ENCODE measurements at places on chromosomes 3 and 15.

DNA sequence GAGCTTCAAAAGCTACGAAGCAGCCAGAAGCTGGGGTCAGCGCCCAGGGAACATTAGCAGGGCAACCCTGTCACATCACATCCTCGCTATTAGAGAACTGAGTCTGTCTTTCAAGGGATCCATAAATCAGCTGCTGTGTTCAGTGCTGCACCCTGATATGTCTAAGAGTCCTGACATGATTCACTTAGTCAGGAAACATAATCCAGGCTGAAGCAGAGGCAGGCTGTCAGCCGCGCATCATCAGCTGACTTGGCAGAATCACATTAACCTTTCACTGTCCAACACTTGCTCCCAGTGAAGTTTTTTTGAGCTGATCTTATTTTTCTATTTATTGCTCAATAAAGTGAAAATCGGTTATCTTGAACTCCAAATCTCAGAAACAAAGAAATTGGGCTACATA is 23.5 kb downstream of the MYH15 start:
- DNase-seq: no peak

GRCh38 chr15:89766357-89767311 is 9.5 kb upstream of the MESP2 start:
- no peak for DNase-seq

GRCh38 chr15:90873488-90873997 is 5.2 kb downstream of the FURIN start:
- no peak for DNase-seq

- DNase-seq: no peak
Observed at GRCh38 chr3:124586126-124587052, 143.9 kb upstream of the UMPS start.

DNA sequence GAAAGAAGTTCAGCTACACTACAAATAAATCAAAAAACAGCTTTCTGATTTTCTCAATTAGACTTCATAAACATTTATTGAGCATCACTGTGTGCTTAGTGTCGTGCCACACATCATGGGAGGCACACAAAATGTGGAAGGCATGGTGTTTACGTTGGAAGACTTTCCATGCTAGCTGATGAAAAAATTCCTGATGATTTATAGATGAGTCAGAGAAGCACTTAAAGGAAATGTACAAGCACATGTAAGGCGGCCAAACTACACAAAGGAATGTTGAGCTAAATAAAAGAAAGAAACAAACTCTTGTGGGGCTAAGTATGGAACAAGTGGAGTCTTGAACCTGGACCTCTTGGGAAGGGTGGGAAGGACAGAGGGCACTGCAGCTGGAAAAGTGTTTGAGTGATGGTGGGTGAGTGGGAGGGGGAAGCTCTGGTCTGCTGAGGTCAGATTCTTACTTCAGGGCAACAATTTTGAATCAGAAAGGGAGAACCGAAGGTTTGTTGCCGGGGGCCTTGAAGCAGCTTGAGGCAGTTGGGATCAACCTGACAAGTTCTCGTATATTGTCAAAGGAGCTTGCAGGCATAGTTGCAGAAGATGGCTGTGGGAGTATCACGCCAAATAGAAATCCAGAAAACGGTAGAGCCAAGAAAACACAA is 66.9 kb downstream of the FOXB1 start:
- DNase-seq: no peak

DNA sequence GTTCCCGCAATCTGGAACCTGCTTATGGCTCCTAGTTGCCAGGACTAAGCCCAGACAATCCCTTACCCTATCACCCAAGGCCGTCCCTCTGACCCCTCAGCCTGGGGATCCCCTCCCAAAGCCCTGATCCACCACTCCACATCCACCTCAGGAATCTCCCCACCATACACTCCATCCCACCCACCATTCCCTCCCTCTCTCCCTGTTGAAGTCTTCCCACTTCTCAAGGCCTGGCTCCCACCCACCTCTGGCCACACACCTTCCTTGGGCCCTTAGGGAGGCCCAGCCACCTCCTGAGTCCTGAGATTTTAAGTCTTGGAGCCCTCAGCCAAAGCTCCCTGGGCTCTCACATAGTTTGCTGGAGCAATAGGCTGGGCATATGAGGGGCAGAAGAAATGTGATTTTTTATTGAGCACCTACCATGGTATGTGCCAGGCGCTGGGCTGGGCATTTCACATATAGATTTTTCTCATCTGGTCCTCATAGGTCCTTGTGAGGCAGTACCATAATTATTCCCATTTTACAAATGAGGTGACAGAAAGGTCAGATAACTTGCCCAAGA is 48.1 kb downstream of the HCN4 start:
- no peak for DNase-seq

GRCh38 chr3:33883538-33883950 is 85.1 kb downstream of the PDCD6IP start:
- peak; percentile 25 for DNase-seq

DNA sequence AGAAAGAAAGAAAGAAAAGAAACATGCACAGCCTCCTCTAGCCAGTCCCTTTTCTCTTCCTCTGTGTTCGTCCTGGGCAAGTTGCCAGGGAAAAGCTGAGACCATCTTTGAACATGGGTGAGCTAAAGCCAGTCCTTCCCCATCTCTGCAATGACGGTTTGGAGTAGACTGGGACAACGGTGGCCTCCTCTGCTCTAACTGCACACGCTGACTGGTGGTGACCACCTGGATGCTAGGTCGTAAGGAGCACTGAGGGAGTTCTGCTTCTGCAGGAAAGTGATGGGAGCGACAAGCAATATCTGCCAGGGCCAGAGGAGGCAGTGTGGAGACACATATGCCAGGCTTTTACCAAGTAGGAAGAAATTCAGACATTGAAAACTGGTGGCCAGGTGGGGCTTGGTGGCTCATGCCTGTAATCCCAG is 111.7 kb downstream of the NUP210 start:
- DNase-seq: no peak

DNA sequence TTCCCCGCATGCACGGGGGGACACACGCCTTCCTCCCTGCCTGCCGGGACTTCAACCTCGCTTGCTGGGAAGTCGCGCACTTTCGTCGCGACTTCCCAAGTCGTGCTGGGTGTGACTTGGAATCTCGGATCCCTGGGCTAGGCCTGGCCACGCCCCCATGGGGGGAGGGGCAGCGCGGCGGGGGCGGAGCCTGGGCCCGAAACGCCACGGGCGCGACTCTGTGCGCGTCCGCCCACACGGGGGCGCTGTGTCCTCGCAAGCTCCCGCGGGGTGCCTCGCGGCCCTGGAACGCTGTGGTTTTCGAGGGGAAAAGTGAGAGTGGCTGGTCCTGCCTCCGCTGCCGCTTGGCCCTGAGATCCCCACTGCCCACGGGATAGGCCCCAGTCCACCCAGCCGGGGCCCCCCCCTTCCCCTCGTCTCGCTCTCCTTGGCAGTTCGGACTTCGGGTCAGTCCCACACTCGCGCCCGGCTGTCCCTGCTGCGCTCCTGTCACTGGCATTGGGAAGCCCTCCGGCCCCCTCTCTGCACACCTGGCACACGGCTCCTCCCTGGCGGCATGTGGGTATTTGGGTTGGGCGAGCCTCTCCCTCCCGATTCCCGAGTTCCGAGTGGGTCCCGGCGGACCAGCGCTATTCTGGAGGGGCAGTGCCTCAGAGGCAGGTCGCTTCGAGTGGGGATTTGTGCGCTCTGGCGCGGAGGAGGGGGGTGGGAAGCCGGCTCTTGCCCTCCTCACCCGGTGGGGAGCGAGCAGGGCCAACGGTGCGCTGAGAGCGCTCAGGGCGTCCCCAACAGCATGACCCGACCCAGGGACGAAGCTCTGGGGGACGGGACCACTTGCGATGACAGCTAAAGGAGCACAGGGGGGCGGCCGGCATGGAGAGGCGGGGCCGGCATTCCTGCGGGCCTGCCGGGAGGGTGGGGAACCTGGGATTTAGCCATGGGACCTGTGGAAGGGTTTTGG is 23.6 kb downstream of the SEC61A1 start:
- DNase-seq: peak; percentile 44

GRCh38 chr3:44954304-44954703 is 21.7 kb downstream of the ZDHHC3 start:
- no peak for DNase-seq

- peak; percentile 67 for DNase-seq
Observed at GRCh38 chr15:28975766-28976179, 90.0 kb downstream of the APBA2 start.

- DNase-seq: no peak
Observed at GRCh38 chr3:15646851-15647511, 45.4 kb downstream of the BTD start.

DNA sequence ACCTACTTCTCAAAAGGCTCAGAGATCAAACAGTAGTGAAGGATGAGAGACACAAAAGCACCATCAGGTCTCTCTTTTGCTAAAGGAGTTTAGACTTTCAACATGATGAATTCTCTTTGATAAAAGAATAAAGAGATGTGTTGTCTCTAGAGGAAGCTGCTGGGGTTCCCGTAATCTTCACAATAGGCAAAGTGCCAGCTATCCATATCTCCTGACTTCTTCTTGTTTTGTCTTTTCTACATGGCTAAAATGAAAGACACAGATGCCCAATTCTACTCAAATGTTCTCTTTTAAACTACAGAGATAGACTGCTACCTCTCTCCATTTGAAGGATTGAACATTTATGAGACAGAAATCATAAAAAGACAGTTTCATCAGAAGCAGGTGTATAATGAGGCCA is 38.4 kb upstream of the TUSC7 start:
- no peak for DNase-seq

DNA sequence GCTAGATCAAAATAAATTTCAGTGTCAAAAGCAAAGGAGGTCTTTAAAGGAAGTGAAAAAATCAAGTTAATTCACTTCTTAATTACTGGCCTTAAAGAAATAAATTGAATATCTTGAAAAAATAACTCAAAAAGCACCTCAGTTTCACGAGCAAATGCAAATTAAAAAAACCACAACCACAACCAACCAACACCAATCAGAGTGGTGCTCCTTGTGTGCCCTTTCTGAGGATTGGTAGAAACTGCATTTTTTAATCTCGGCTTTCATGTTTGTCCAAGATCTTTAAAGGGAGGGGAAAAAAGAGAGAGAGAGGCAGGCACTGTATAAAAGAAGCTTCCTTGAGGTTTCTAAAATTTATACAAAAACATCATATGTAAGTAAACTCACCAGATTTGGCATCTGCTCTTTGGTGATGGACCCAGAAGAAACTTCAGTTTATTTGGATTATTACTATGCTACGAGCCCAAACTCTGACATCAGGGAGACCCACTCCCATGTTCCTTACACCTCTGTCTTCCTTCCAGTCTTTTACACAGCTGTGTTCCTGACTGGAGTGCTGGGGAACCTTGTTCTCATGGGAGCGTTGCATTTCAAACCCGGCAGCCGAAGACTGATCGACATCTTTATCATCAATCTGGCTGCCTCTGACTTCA is at the start of gene GPR15:
TSS of gene GPR15 (plus strand) at position 357 of the 653 bp plus-strand sequence. CDS start at position 413, 56 bp downstream.
- no peak for DNase-seq

DNA sequence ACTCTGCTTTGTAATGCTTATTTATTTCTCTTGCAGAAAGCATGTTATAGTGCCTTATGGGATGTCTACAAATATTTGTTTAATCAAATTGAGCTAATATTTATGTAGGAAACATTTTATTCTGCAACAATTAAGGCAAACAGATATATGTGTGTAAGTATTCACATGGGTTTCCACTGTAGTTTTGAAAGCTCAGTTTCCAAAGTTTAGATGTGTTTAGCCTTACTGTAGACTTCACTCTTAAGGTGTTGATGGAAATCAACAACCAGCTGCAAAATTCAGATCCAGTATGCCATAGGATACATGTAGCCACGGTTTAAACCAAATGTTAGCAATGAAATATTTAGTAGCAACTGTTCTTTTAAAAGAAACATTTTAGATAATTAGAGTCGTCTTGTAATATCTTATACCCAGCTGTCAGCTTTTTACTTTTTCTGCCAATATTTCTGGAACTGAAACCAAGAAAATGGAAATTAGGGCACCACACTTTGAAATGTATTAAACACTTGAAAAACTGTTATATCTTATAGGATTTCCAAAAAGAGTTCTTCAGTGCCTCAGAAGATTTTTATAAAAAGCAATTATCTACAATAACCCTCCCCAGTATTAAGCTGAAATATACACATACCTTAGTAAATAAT is 18.5 kb downstream of the PIK3CA start:
- DNase-seq: no peak

- no peak for DNase-seq
Observed at GRCh38 chr15:88656760-88657221, 18.0 kb downstream of the ISG20 start.

- DNase-seq: no peak
Observed at GRCh38 chr3:113021471-113021870, 30.7 kb downstream of the GTPBP8 start.

DNA sequence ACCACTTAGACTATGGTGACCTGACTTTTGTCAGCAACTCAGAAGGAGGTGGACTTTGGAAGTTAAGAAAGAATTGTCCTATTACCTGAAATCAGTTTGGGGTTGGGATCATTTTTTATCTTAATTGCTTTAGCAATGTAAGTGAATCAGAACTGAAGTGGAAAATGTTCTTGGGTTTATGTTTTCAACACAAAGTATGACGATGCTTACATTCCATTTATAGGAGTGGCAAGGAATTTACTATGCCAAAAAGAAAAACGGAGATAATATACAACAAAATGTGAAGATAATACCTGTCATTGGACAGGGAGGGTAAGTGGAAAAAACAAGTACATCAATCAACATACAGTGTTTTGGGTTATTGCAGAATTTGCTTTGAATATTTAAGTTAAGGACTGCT is 116.1 kb downstream of the PDE8A start:
- DNase-seq: no peak

- DNase-seq: no peak
Observed at GRCh38 chr15:70044168-70044567, 53.5 kb downstream of the TLE3 start.

DNA sequence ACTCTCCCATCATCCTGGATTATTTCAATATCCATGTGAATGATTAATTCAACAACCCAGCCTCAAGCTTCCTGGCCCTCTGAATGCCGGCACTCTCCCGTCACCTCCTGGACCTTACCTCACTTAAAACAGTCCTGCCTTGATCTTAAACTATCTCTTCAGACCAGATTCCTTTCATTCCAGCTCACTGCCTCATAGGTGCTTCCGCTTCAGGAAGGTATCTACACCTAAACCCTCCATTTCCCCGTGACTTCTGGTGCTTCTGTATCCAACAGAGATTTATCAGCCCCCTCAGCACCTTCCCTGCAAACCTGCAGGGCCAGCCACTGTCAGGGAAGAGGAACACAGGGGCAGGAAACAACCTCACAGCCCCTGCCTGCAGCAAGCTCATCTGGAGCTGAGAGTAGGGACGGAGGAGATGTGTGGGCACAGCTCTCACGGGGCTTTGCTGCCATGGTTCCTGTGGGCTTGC is 98.9 kb upstream of the TJP1 start:
- no peak for DNase-seq

- DNase-seq: no peak
Observed at GRCh38 chr3:11556851-11557644, 86.7 kb downstream of the VGLL4 start.

GRCh38 chr15:62475591-62475990 is 310.5 kb upstream of the C2CD4B start:
- DNase-seq: no peak

DNA sequence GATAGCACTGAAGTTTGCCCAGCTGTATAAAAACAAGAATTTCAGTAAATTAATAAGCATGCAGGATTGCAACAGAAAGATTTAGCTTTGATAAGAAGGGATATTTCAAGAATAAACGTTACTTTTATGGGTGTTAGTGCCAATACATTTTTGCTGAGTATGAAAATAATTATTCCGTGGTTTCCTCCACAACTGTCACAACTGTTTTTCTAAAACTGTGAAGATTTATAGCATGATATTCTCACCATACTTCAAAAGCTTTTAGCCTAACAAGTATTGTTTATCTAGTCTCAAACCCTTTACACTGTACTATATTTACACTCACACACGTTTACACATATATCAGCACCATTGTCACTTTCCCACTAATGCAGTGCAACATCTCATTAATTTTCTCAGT is 200.5 kb downstream of the TPRG1 start:
- no peak for DNase-seq

GRCh38 chr3:10781981-10782380 is 34.0 kb upstream of the SLC6A11 start:
- no peak for DNase-seq
